Kasumi-1 (cell line): ENCODE measurements at places on chromosomes 13 and 19.

GRCh38 chr19:5588906-5589676, 21.3 kb upstream of the TINCR start:
- DNase-seq: no peak

GRCh38 chr13:106609116-106609515, 41.2 kb upstream of the ARGLU1 start:
- no peak for DNase-seq

DNA sequence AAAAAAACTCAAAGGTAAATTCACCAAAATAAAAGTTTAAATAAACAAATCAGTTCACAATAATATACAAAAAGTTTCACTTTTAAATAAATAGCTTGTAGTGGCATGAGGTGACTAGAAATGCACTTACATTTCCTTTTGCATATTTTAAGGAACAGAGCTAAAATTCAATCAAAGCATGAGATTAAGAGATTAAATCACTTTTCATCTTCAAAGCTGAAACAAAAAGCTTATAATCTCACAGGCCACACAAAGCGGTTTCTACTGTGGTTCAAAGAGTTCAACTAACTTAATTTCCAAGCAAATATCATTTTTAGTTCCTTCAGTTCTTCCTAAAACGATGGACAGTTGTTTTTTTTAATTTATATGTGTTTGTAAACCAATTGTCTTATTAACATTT, 38.9 kb downstream of the TSC22D1 start:
- no peak for DNase-seq

DNA sequence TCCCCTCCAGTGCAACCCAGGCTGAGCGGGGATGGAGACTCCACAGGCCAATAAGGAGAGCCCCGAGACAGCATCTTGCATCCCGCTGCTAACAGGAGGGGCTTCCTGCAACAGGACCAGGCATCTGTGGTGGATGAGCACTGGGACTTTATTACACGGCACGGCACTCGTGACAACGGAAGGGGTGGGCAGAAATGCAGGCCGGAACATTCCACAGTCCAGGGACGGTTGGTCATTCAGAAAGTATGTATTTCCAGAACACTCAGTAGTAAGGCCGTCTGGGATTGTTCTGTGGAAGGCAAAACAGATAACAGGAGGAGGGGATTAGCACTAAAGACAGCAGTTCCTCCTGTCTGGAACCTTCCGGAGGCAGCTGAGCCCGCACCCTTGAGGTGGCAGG, 3.3 kb upstream of the TM6SF2 start:
- DNase-seq: no peak

- DNase-seq: no peak
Observed at GRCh38 chr13:99087098-99087953, 109.5 kb upstream of the DOCK9 start.
